ENCODE measurements at places on chromosomes 5 and 9.
A peak's percentile ranks its signal among the peaks of the same experiment; 100 is the strongest.

- DNase-seq, result no peak
Measured at GRCh38 chr5:142222866-142223558, 101.8 kb downstream of the SPRY4 start.

- DNase-seq, result no peak
Measured at GRCh38 chr5:175021841-175022625, 297.7 kb downstream of the MSX2 start.

- no peak for DNase-seq
Measured at GRCh38 chr5:121795511-121795910, 56.2 kb upstream of the FTMT start.

DNA sequence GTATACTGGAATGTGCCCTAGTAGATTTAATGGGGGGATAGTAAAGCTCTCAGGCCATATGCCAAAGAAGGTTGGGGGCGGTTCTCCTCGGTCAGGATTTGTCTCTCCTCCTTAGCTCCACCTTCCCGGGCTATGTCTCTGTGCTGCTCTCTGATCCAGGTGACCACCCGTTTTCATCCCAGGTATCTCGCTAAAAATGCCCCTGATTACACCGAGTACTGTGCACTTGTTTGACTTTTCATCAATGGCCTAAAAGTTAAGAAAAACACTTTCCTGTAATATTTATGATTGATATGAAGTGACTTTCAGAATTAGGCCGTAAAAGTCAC is 724 bp downstream of the NDUFS6 start:
- DNase-seq, result no peak

DNA sequence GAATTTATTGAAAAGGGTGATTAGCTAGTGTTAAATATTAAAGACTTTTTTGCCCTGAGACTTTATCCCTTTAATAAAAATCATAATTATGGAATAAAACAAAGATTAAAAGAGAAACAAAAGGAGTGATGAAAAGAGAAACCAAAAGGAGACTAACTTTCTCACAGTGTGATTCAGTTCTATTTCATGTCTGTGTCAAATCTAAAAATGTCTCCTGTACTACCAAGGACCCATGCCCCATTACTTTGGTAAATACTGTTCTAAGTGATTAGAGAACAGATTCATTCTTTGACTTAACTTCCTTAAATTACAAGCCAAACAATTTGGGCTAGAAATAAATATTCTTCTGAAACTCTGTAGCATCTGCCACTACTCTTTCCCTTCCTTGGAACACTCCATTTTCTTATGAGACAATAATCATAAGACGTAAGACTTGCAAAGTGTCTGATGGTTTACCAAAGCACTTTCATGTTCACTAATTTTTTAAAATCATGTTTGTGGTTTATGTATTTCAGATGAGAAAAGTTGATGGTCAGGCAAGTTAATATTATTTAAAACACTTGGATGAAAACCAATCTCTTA is 319.0 kb downstream of the EBF1 start:
- no peak for DNase-seq

GRCh38 chr5:74641735-74642542 is 1.4 kb upstream of the ENC1 start:
- peak; percentile 87 for DNase-seq

- DNase-seq, result peak; percentile 83
Measured at GRCh38 chr5:129670957-129671500, 76.9 kb upstream of the MINAR2 start.

DNA sequence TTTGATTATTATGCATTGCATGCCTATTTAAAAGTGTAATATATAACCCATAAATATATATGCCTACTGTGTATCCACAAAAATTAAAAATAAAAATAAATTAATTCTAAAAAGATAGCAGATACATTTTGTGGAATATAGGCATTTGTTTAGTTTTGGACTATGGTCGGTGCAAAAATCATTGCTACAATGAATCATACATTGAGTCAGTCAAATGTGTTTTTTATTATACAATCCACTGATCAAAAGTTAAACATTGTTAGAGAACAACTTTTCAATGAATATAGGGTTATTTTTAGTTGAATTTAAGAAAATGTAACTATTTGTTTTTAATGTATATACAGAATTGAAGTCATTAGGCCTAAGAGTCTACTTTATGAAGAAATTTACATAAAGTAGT is 885.9 kb downstream of the EFNA5 start:
- peak; percentile 22 for DNase-seq

DNA sequence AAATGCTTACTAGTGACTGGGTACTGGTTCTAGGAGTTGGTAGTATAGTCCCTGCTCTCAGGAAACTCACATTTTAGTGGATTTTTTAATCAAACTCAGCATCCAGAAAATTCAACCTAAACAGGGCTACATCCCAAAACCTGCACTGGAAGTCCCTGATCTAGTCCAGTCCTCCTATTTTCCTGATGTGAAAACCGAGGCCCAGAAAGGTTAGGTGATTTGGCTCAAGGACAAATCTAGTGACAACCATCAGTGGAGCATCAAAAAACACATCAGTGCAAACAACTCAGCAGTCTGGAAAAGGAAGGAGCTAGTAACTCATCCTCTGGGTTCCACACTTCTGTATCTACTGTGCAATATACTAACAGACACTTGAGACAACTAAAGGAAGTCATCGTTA is 38.2 kb downstream of the SERINC5 start:
- DNase-seq, result no peak

DNA sequence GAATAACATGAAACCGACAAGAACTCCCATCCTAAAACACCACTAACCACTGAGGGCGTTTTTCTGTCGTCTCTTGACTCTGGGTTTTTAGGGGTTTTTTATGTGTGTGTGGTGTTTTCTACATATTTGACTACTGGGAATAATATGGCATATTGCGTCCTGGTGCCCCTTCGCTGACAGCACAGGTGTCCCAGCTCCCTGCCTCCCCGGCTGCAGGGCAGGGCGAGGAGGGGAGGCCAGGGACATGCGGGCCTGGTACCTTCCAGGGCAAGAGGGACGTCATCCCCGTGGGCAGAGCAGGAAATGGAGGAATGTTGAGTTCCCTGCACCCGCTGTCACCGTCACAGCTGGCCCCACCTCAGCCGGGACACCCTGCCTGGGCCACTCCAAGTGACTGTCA is 34.8 kb downstream of the VAV2 start:
- no peak for DNase-seq

GRCh38 chr9:20592673-20593072 is 29.6 kb downstream of the MLLT3 start:
- DNase-seq, result peak; percentile 66

GRCh38 chr5:135429301-135430134 is 17.6 kb downstream of the DCANP1 start:
- peak; percentile 58 for DNase-seq

DNA sequence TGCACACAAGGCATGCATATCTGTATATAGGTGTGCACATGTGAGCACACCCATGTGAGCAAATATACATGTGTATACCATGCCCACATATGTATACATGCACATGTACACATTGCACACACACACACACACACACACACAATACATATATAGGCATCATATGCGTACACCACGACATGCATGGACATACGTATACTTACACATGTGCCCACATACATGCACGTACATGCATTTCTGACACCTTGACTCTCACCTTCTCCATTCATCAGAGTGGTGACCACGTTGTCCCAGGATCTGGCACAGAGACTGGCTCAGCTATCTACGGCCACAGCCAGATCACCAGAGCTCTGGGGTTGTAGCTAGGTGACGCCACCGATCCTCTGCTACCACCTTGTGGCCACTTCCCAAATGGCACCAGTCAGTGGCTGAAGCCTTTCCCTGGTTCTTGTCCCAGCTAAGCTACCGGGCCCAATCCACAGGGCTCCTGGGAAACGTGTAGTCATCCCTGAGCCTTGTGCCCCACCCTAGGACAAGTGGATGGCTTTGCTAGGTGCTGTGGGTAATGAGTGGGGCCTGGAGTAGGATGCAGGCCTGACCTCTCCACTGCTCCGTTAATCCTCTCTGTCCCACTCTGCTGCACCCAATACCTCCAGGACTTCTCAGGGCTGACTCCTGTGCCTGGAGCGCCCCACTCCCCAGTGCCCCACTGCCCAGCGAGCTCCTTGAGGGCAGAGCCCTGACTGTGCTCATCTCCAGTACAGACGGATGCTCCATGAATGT is 194.4 kb downstream of the RGS3 start:
- DNase-seq, result peak; percentile 79

- no peak for DNase-seq
Measured at GRCh38 chr5:144352330-144352729, 181.7 kb downstream of the KCTD16 start.

- DNase-seq, result no peak
Measured at GRCh38 chr9:85427772-85428171, 314.0 kb downstream of the AGTPBP1 start.

GRCh38 chr5:53426878-53427277 is 53.6 kb upstream of the FST start:
- no peak for DNase-seq

DNA sequence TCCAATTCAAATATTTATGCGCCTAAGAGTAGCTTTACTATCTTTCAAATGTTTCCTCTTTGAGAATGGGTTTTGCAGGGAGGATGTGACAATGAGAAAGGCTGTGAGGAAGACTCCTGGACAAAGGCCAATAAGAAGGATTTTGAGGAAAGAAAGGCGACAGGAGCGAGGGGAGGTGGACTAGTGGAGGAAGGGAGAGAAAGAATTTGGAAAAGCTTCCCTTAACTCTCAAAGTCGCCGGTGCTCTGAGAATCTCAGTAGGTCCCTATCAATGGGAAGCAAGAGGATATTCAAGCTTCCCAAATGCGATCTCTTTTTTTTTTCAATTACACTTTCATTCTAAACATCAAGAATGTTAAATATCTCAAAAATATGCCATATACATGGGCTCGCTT is 2.8 kb upstream of the CDC20B start:
- no peak for DNase-seq

DNA sequence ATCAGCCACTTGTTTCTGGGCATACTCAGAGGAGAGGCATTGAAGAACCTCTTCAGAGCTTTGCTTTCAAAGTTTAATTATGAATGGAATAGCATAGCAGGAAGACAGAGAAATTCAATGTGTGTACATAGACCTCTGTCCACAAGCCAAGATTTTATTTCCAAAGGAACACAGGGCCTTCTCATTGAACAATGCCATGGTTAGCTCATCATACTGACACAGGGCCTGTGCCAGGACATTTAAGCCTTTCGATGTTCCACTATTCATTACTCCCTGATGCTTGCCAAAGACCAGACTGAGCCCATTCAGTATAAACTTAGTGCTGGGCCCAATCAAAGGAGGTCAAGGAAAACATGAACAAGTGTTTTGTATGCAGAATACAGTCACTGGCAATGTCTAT is 280.8 kb downstream of the FBXL17 start:
- no peak for DNase-seq

- DNase-seq, result peak; percentile 86
Measured at GRCh38 chr5:124655251-124655917, 91.1 kb downstream of the ZNF608 start.

DNA sequence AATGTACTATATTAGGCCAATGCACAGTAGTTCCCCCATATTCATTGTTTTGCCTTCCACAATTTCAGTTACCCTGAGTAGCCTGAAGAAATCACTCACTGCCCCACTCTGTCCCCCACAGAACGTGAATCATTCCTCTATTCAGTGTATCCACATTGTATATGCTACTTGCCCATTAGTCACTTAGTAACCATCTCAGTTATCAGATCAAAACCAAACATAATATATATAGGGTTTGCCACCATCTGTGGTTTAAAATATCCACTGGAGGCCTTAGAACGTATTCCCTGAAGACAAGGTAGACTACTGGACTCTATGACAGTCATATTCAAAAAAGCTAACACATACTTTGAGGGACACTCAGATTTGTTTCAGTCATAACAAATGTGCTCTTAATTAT is 465.7 kb upstream of the RGMB start:
- DNase-seq, result peak; percentile 87

DNA sequence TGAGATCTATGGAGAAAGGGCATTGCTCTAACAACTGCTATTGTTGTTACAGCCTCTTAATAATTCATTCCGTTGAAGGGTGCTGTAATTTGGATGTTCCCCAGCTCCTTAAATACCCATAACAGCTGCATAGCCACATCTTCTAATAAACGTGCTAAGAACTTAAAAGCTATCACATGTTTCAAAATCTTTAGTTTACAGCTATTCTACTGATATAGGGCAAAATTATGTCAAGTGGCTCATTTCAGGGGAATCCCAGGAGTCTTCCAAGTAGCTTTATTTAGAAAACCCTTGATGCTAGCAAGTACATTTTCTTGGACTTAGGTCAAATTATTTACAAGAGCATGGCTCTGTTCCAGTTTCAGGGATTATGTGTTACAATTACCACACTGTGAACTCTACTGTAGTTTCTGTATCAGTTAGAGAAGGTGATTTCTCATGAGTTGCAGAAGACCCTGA is 990.4 kb upstream of the ACO1 start:
- no peak for DNase-seq

- DNase-seq, result no peak
Measured at GRCh38 chr5:179184521-179185050, 124.4 kb downstream of the ZNF354C start.

GRCh38 chr5:137791387-137791786 is 37.2 kb upstream of the HNRNPA0 start:
- no peak for DNase-seq

- DNase-seq, result no peak
Measured at GRCh38 chr5:141691286-141691866, 9.3 kb upstream of the ARAP3 start.

DNA sequence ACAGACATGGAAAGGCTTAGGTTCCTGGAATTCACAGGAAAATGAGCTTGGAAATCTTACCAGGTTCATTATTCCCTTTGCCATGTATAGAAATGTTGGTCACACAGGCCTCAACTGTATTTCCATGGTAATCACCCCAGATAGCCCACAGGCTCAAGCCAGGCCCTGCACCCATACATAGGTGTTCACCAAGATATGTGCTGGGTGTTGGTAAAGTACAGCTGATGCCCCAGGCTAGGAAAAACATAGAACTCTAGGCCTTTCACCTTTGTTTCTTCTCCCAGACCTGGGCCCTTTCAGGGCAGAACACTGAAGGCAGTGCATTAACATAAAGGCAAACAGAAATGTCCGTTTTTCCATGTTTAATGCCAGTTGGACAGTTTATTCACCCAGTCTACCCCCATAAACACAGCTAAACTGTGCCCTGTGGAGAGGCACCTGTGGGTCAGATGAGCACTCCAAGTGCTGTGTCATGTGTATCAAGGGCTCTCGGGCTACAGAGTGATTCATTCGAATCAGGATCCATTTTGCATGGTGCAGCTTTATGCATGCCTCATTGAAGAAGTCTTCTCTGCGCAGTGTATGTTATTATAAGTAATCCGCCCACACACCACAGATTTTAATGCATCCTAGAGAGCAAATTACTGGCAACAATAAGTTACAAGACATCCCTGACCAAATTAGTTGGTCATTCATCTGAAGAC is 93.4 kb upstream of the SLC30A5 start:
- no peak for DNase-seq

- DNase-seq, result no peak
Measured at GRCh38 chr5:137753691-137754187, 424 bp downstream of the HNRNPA0 start.

GRCh38 chr5:135402031-135402430 is 3.0 kb upstream of the MACROH2A1 start:
- DNase-seq, result no peak

DNA sequence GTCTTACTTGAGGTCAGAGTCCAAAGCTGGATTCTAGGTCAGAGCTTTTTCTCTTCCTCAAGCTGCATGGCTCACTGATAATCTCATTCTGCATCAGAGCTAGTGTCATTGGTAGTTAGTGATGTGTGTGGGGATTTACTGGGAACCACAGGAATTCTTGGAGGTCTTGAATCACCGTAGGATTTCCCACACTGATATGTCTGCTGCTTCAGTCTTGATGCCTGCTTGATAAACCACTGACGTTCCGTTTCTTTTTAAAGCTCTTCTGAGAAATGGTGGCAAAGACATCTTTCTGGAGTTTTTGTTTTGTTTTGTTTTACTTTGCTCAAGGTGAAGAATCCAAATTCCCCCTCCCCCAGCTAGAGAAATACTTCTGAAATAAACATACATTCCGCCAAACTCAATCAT is 1.2 kb upstream of the GARIN3 start:
- DNase-seq, result peak; percentile 90

Measured in fibroblast of upper back skin (primary cell).